Ovary (tissue), 10 donors: ENCODE measurements at places on chromosomes 4 and X.

DNA sequence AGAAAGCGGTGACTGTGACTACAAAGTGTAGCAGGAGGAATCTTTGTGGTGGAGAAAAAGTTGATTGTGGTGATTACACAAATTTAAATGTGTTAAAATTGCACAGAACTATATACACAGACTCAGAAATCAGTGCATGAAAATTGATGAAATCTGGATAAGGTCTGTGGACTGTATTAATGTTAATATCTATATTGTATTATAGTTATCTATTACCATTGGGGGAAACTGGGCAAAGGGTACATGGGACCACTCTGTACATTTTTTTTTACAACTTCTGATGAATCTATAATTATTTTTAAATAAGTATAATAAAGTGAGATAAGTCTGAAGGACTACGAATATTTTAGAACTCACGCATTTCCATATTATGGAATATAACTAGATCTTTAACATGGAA lies 1.8 kb upstream of the JADE3 start:
- DNase-seq = no peak

DNA sequence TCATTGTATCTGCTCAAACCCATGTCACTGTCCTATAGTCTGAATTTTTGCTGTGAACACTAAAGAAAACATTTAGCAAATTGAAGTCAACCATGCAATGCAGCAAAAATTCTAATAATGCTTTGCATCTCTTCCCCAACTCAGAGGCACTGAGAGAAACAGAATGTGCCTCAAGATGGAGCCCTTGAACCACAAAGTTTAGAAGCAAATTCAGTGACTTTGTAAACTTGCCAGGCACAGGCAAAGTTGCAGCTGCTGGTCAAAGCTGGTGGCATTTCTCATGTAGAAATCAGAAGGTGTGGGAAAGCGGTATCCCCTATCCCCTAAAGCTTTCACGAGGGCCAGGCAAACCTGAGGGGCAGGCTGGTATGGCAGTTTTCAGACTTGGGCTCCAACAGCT lies 121.7 kb upstream of the DIPK2B start:
- DNase-seq = peak; percentile 24

GRCh38 chr4:48299560-48299959 lies 29.9 kb upstream of the TEC start:
- no peak for DNase-seq

DNA sequence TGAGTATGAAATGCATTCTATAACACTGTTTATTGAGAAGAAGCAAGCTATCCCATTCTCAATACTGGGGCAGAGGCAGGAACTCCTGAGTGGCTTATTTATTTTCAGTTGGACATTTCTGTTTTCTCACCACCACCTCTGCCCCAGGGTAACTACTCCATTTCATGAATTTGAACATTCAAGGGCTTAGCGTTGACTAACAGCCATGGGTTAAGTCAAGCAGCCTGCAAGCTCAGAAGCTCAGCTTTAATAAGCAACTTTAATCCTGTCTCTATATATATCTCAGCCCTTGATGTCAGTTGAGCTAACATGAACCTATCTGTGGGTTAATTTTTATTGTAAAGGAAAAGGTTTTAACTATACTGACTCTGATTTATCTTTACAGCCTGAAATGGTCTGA lies 93.8 kb downstream of the MBNL3 start:
- no peak for DNase-seq

GRCh38 chr4:46954643-46955042 lies 38.7 kb downstream of the GABRA4 start:
- DNase-seq = no peak

- DNase-seq = no peak
These were observed 177.7 kb upstream of the MID1 start for GRCh38 chrX:10798041-10798440.

- no peak for DNase-seq
These were observed 163.1 kb upstream of the SLITRK2 start for GRCh38 chrX:145654486-145654885.

DNA sequence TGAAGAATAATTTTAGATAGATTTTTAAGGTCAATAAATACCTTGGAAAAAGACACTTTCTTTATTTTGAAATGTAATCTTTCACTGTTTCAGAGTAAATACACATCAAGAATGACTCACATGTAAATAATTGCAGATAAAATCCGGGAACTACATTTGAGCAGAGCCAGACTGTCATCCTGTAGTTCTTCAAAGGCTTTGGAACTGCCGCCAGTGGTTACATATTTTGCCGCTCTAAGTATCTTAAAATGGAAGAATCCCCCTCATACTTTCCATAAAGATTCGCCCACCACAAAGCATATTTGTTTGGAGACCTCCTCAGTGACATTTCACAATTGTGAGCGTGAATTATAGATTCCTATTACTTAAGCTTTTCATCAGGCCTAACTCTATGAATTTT lies 607.8 kb upstream of the ZFP42 start:
- no peak for DNase-seq

- no peak for DNase-seq
These were observed 127.2 kb upstream of the AGA start for GRCh38 chr4:177569434-177569833.

DNA sequence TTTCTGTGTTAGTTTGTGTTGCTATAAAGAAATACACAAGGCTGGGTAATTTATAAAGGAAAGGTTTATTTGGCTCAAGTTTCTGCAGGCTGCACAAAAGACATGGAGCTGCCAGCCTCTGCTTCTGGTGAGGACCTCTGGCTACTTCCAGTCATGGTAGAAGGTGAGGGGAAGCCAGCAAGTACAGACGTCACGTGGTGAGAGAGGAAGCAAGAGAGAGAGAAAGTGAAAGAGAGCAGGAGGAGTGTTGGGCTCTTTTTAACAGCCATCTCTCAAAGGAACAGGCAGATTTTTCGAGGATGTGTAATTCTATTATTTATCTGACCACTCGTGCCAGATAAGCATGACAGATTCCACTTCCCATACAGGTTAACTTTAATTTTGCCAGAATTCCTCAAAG lies 1199.1 kb downstream of the ADGRL3 start:
- DNase-seq = no peak

DNA sequence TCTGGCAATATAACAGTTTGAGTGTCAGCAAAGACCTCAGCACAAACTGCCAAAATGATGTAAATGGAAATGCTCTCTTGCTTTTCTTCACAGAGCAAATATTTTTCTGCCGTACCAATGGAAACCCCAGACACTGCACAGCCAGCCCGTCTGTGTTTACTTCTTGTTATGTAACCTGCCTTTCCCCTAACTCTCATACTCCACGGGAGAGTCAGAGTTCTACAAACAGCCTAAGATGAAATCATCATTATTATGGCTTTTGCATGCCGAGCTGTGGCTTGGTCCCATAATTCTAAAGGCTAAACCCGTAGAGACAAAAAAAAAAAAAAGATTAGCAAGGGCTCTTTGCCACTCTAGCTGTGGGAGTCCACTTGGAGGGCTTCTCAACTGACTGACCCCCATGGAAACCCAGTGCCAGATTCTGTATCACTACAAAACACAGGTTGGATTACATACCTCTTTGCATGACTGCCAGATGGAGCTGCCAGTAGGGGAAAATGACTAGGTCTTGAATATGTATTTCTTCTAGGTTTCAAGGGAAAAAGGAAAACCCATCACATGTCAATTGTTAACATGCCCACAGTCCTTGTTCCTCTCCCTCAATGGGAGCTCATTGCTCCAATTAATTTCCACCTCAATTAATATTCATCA lies 197.2 kb upstream of the CNKSR2 start:
- DNase-seq = no peak

DNA sequence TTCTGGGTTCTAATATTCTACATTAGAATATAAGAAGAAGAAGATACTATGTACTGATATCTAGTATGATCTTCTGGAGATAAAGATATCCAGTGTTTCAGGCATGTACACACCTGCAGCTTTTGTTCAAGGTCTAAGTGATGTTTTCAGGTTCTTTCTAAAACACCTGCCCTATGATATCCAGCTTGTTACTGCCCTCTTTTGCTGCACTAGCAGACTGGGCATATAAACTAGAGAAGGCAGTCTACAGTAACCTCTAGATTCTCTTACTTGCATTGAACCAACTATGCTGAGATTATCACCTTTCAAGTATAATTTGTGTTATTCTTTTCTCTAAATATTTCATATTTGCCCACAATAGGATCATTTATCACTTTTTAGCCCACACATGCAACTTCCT lies 1.9 kb upstream of the FRYL start:
- DNase-seq = no peak

DNA sequence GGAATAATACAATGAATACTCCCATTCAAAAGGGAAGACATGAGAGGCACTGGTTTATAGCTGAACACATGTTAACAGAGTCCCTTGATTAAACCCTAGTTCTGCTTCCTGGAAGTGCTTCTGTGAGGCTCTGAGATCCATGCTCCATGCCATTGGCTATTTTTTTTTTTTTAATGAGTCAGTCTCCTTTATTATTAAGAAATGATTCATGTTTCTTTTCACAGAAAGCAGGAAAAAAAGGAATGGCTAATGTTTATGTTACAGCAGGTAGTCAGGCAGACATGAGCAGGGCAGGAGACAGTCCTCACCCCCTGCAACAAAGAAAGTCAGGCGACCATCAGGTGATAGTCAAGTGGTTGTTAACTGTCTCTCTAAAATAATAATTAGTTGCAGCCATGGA lies 598.7 kb downstream of the EPHA5 start:
- no peak for DNase-seq

GRCh38 chr4:101649790-101650515 lies 140.6 kb upstream of the BANK1 start:
- no peak for DNase-seq

DNA sequence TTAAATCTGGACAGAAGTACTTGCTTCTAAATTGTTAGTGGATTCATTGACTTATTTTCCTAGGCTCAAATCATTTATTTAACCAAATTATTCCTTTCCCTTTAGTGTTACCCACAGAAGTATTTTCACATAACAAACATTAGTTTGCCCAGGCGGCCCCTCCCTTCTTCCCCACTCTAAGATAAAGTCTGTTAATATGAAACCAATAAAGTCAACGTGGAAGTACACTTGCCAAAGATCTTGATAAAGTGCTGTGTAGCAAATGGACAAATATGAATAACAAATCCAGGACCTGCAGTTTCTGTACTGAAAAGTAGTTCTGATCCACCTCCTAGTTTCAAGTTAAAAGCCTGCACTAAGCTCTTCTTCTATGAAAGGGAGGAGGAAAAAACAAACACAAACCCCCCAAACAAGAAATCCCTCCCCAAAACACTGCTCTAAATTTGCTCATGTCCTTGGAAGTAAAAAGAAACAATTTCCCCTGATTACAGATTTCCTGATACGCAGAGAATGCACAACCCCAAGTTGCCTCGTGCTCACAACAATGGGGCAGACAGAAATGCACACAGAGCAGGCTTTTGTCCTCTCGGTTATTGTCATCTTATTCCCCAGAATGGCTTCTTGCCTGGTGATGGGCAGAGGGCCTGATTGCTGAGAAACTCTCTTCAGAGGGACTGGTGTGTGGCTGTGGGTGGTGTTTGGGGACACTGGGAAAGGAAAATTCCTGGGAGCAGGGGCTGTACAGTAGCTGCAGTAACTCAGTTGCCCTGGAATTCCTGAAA lies 23.2 kb downstream of the TMSB4X start:
- no peak for DNase-seq

GRCh38 chrX:133654811-133655210 lies 239.5 kb upstream of the GPC4 start:
- DNase-seq = no peak

DNA sequence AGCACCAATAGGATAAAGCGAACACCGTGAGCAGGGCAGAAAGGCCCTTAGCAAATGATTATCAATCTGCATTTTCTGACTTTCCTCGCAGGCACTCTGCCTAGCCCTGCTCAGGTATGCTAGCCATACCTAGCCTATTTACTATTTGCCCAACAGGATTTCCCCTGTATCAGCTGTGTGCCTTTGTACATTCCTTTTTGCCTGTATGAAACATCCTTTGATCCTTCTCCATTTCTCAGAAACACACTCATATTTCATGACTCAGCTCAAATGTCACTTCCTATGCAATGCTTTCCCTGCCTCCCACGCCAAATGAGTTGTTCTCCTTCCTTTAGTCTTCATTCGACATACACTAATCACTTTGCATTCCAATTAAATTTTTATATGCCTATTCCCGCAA lies 37.2 kb downstream of the PCDH7 start:
- DNase-seq = no peak

DNA sequence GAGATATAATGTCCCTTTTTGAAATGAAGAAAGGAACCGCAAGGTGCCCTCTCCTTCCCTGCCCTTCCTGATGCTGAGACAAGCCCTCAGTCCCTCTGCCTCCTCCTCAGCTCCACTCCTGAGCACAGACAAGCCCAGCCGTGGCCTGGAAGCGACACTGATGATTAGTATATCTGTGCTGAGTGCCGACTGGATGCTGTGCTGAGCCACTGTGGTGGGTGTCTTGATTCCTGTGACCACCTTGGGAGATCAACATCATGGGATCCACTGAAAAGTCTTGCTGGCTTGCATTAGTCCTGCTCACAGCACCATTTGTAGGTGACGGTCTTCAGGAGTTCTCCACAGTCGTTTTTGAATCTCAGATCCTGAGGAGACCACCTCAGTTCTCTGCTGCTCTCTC lies 59.5 kb upstream of the HGFAC start:
- no peak for DNase-seq

GRCh38 chrX:56503941-56504673 lies 59.3 kb upstream of the UBQLN2 start:
- DNase-seq = no peak

- DNase-seq = no peak
These were observed 23.3 kb upstream of the LNX1 start for GRCh38 chr4:53614591-53614990.

DNA sequence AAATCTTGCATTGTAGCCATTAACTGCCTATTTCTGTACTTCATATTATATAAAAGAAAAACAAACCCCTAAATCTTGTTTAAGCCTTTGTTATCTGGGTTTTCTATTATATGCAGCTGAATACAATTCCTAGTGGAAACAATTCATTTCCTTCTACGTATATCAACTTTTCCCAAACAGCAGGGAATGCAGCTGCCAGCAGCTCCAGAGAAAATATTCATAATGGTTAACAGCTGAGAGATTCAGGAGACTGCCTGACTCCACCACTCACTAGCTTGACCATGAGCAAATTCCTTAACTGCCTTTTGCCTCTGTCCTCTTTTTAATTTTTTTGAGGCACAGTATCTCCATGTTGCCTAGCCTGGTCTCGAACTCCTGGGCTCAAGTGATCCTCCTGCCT lies 146.2 kb downstream of the SPATA18 start:
- no peak for DNase-seq

DNA sequence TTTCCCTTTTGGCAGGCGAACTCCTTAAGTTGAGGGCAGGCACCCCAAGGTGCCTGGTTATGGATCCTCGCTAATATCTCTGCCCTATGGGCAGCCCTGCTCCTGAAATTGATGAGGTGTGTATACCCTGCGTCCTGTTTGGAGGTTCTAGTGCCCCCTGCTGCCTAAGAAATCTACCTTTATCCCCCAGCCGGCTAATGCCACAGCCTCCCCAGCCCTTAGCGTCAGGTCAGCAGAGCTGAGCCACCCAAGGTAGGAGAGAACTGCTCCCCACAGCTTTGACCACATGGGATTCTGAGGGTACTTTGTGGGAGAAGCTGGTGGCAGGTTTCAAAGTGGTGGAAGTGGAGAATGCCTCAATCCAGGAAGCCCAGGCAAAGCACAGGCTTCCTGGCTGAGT lies 50.8 kb downstream of the ANAPC4 start:
- no peak for DNase-seq

- DNase-seq = no peak
These were observed 89.1 kb downstream of the RAPGEF2 start for GRCh38 chr4:159191989-159192388.

GRCh38 chr4:55884093-55884850 lies 30.8 kb downstream of the EXOC1 start:
- no peak for DNase-seq
